ENCODE measurements at places on chromosomes 6 and 20.

- no peak for DNase-seq
These were observed 72.4 kb downstream of the ADGRG6 start for GRCh38 chr6:142374091-142374770.

DNA sequence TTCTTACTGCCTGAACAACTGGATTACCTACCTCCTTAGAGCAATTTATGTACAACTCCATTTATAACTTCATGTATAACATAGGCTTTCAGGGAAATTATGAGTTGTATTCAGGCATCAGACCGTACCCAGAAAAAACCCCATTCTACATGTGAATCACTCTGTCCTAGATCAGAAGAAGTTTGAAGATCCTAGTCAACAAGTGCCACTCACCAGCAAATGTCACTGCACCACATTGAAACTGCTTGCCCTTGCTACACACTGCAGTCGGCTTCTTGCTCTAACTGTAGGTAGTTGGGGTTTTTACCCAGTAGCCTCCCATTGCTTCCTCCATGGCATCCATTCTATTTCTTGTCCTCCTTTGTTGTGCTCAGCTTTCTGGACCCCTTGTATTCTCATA lies 132.4 kb downstream of the DNAH8 start:
- DNase-seq = no peak

DNA sequence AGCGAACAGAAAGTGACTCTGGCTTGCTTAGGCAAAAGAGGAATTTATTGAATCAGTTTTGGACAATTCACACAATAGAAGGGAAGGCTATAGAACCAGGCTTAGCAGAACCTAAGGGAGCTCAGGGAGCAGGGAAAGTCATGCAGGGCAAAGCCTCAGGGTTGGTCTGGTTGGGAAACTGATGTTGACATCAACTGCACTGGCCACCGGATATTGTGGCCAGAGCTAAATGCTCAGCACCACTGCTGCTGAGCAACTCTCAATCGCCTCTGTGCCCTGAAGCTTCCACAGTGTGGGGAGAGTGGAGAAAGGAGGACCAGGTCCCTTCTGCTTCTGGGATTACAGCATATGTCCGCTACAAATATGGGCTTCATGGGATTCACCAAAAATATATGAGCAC lies 93.3 kb upstream of the GCM1 start:
- DNase-seq = no peak

DNA sequence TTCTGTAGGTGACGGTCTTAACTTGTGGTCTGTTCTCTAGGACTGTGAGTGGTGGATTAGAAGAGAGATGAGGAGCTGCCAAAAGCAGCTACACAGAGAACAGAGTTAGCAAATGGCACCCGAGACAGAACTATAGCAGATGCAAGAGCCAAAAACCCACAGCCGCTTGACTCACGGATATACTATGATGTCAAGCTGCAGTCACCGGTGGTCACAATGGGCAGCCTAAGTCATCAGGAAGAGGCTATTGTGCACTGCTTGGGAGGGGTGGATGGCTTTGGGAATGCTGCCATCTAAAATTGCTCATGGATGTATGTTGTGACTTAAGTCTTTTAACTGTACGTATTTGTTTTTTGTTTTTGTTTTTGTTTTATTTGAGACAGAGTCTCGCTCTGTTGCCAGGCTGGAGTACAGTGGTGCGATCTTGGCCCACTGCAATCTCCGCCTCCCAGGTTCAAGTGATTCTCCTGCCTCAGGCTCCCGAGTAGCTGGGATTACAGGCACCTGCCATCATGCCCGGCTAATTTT lies at the start of gene GTSF1L:
TSS of gene GTSF1L (minus strand) at position 192 of the 528 bp plus-strand sequence. CDS start 308 bp downstream, outside the sequence.
- no peak for DNase-seq

DNA sequence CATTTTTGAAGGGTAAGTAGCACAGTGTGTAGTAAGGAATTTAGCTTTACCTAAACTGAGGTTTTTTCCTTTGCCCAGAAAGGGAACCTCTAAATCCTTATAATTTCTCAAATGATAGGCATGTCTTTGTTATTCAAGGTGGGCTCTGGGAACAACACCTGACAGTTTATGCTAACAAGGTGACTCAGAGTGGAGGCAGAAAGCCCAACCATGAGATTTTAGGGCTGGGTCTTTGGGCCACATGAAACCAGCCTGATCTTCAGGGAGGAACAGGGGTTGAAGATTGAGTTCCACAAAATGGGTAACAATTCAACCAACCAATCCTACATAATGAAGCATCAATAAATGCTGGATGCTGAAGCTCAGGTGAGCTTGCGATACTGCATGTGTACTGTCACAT lies 46.6 kb downstream of the PRSS35 start:
- no peak for DNase-seq

GRCh38 chr20:22773344-22773743 lies 189.0 kb upstream of the FOXA2 start:
- DNase-seq = no peak

DNA sequence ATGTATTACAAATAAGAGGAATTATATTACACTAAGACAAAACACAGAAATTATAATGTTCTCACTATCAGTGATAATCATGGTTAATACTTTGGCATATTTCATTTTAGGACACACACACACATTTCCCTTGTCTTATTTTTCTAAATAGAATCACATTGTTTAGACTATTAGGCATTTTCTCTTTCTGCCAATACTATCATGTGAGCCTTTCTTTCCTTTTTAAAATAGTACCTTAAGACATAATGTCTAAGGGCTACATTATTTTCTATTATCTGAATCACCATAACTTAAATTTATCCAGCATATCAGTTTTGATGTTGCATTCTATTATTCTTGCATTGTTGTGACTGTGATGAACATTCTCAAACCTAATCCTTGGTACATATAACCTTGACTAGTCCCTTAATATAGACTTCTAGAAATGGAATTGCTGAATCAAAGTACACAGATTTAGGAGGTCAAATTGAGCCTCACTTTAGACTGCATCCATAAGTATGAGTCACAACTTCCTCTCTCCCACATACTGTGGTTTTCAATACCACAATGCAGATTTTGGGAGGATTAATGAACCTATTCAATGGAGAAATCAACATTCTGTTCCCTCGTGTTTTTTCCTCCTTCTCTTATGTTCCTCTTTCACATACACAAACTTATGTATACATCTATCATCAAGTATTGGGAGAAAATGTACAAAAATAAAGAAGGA lies 212.6 kb downstream of the MOXD1 start:
- DNase-seq = no peak

- DNase-seq = no peak
These were observed 112.4 kb downstream of the TMEM242 start for GRCh38 chr6:157210954-157211353.

GRCh38 chr6:52516269-52516668 lies 60.6 kb downstream of the TRAM2 start:
- no peak for DNase-seq

DNA sequence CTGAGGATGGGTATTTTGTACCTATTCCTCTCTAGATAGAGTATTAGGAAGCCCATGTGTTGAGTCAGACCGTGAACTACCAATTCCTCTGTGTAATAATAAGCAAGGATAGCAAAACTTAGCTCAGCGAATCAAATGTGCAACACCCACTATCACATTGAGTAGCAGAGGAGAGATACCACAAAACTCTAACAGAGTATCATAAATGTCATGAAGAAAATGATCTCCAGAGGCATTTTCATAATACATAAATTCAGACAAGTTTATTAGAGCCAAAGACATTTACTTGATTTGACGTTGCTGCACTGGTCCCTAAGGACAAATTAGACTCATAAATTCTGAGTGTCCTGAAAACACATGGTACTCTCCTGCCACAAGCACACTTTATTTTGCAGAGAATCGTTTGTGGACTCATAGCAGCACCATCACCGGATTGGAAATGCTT lies 245.2 kb downstream of the HAO1 start:
- no peak for DNase-seq

DNA sequence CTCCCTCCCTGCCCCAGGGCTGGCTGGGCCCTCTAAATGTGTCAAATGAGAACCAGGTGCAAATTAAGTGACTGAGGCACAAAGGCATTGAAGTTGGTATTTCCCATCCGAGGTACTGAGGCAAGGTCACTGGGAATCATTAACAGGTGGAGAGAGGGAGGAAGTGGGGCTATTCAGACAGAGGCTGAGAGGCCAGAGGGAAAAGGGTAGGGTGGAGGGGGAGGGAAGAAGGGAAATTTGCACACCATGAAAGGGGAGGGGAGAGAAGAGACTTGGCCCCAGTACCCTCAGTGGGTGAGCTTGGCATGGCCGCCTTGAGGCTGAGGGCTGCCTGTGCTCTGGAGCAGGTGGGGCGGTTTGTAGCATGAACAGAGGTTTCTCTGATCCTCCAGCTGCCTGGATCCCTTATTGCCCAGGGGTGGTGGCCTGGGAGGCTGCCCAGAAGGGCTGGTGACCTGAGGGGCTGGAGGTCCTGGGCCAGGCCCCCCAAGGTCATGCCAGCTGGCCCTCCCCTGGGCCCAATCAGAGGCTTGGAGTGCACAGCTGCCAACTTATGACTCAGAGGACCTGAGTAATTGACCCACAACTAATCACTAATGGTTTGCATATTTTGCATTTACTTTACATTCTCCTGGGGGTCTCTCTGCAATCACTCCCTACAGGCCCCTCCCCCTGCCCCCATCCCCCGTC lies 40.3 kb upstream of the ZFAND3 start:
- DNase-seq = no peak

DNA sequence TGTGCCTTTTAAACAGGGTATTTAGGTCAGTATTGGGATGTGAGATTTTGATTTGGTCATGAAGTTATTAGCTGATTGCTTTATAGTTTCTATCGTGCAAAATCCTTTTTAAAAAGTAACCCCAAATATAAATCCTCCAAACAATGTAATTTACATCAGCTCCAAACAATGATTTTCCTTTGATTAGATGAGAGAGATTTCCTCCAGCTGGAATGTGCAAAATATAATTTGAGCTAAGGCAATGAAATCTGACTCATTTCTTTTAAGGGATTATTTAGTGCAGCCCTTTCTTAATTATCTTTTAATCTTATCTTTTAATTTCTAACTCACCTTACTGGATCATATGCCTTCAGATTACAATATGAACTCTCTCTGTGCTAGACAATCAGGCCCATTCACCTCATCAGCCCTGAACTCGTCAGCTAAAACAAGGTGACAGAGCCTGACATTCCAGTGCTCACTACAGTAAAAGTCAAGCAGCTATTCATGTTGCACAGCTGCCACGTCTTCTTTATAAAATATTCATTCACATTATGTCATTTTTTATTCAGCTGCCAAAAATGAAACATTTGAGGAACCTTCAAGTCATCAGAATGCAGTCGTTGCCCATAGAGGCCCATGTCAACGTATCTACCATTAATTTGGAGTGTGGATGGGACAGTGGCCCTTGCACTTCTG lies 440.1 kb downstream of the CBLN4 start:
- DNase-seq = no peak

DNA sequence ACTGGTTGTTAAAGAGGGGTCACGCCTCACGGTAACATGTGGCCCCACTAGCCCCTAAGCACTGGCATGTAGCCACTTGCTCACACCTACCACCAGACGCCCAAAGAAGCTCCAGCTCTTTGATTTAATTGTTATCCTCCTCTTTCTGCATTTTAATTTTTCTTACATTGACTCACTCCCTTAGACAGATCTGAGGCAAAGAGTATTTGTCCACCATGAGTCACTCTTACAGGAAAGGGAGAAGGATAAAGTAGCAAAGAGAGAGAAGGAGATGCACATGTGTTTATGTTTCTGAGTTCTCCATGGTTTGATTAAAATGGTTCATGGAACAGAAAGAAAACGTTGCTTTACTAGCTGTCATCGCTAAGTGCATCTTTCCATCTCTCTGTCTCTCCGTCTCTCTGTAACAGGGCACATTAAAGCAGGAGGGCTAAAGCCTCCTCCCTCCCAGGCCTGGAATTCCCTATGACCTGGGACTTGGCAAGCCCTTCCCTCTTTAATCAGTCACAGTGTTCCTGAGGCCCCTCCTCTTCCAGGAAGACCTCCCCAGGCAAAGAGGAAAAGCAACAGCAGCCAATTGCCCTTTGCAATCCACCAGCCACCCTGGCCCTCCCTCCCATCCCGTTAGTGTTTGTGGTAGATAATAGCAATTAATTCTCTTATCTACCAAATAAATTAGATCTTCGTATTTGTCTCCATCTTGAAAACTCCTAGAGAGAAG lies 112.8 kb upstream of the TSHZ2 start:
- no peak for DNase-seq

GRCh38 chr6:149229096-149229495 lies 88.4 kb upstream of the TAB2 start:
- DNase-seq = no peak

DNA sequence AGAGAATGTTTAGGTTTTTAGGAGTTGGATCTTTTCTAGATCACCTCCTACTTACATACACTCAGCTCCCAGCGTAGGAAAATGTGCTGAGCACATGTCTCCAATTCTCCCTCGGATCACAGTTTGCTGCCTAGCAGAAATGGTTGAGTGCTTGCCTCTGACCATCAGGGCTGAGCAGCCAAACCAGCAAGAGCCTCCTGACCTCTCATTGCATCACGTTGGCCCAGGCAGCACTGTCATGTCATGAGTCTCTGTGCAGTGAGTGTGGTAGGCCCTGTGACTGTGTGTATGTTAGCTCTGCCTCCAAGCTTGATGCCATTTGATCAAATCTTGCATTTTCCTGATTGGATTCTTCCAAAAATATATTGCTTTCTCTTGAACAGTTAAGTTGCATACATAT lies 112.0 kb downstream of the LRRC1 start:
- DNase-seq = no peak

DNA sequence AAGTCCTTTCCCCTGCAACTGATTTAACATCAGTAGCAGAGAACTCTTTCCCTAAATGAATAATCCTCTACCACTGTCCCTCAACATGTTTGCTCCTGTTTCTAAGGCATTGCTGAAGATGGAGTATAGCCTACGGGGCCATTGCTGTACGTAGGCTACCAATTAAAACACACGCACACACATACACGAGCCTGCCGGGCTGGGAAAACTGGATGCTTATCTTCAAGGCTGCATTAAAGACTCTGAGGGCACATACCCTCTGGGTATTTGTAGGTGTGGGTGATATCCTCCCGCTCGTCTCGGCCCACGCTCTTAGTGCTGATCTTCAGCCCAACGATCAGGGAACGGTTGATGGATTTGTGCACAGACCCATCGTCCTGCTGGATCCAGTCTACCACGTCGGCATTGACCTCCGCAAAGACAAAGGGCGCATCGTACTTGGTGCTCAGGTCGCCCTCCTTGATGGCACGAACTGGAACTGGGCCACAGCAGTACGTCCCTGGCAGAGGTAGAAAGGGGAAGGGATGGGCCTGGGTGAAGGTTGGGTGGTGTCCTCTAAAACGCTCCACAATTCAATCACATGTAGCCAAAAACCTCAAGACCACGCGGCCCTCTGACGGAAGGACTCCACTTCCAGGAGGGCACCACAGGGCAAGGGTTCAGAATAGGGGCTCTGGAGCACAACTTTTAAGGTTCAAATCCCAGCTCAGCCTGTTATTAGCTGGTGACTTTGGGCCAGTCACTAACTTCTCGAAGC lies 25.7 kb downstream of the TGM2 start:
- no peak for DNase-seq

DNA sequence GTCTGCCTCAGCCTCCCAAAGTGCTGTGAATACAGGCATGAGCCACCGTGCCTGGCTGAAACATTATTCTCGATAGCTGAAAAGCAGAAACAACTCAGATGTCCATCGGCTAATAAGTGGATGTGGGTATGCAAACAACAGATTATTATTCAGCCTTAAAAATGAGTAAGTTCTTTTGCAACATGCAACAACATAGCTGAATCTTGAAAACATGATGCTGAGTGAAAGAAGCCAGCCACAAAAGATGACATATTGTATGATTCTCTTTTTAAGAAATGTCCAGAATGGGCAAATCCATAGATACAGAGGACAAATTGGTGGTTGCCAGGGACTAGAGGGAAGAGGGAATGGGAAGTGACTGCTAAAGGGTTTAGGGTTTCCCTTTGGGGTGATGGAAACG lies 61.7 kb downstream of the RIOK1 start:
- DNase-seq = no peak

- DNase-seq = no peak
These were observed 87.4 kb upstream of the TMEM181 start for GRCh38 chr6:158472447-158472846.
